ENCODE measurements at places on chromosomes 7 and 10.

- no peak for DNase-seq
Measured at GRCh38 chr10:118768041-118768919, 13.5 kb upstream of the CACUL1 start.

DNA sequence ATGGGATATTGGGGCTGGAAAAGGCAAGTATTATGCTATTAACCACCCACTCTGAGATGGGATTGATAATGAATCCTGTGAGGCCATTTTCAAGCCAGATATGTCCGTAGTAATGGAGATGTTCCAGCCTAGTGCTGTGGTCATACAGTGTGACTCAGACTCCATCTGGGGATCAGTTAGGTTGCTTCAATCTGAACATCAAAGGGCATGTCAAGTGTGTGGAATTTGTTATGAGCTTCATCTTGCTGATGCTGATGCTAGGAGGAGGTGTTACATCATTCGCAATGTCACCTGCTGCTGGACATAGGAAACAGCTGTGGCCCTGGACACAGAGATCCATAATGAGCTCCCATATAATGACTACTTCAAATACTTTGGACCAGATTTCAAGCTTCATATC lies 144.7 kb downstream of the PLCE1 start:
- DNase-seq, result no peak

DNA sequence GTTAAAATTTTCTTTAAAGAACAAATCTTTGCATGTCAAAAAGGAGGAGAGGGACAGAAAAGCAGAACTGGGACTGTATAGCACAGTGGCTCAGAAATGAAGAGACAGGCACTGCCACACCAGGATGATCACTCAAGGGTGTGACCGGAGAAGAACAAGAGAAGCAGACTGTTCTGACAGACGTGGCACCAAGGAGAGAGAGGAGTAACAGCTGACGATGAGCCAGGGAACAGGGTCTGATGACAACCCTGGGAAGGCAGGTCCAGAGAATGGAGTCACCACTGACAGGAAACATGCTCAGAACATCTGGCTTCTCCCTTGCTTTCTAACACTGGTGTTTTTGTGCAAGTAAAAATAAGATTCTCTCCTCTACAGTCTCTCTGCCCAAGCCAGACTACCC lies 14.6 kb upstream of the VAX1 start:
- DNase-seq, result no peak

GRCh38 chr10:93752761-93753160 lies 5.0 kb upstream of the LGI1 start:
- DNase-seq, result no peak

DNA sequence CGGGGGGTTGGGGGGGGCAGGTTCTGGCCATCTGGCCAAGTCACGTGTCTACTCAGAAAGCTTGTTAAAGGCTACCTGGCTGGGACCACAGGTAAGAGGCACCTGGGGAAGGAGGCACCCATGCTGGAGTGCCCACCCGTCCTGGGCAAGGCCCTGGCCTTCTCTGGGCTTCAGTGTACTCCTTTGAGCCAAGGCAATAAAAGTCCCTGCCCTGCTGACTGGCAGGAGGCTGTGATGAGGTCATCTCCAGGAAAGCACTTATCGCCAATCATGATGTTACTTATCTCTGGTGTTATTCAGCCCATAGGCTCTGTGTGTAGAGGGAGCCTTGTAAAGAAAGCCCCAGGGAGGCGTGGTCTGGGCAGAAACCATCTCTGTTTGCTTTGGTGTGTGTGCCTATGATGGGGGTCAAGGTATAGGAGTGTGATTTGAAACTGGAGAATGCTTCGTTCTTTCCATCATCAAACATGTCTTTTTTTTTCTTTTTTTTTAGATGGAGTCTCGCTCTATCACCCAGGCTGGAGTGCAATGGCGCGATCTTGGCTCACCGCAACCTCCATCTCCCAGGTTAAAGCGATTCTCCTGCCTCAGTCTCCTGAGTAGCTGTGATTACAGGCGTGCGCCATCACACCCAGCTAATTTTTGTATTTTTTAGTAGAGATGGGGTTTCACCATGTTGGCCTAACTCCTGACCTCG lies 2.5 kb upstream of the CLDN4 start:
- DNase-seq, result peak; percentile 93

GRCh38 chr7:139886206-139886605 lies 57.1 kb downstream of the TBXAS1 start:
- DNase-seq, result no peak

DNA sequence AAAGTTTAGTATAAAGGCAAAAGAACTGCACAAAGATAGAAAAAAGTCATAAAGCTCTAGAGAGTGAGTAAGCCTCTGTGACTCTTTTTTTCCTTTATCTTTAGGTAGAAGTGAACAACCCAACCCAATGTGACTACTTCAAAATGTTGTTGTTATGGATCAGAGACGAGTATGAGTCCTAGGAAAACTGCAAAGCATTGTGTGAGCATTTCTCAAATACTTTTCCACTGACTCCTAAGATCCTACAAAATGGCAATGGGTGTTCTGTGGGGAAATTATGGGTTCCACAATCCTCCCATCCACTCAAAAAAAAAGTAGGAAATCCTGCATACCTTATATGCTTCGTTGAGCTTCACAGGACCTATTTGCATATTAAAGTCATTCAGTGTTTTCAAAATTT lies 177.1 kb downstream of the DGKI start:
- DNase-seq, result no peak

DNA sequence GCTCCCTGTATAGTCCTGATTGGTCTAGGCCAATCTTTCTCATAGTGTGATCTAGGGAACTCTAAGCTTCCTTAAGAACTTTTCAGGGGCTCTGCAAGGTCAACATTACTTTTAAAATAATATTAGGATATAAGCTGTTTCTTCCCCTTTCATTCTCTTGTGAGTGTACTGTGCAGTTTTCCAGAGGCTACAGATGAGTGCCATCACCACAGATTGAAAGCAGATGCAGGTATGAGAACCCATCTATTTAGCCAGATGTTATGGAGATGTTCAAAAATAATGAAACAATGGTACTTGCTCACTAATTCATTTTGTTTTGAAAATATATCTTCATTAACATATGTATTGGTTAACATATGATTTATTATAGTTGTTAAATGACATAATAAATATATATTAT lies 169.2 kb upstream of the SEMA3A start:
- DNase-seq, result no peak

GRCh38 chr7:6074612-6075380 lies 43.6 kb downstream of the ANKRD61 start:
- DNase-seq, result no peak

- DNase-seq, result no peak
Measured at GRCh38 chr10:33111488-33112051, 153.5 kb upstream of the ITGB1 start.

GRCh38 chr7:70698219-70698832 lies 433.6 kb upstream of the GALNT17 start:
- DNase-seq, result peak; percentile 50

GRCh38 chr10:117167346-117167788 lies 29.3 kb upstream of the VAX1 start:
- DNase-seq, result no peak

- DNase-seq, result no peak
Measured at GRCh38 chr7:121259826-121260225, 69.0 kb upstream of the WNT16 start.

- no peak for DNase-seq
Measured at GRCh38 chr7:37642028-37642540, 41.5 kb upstream of the GPR141 start.

DNA sequence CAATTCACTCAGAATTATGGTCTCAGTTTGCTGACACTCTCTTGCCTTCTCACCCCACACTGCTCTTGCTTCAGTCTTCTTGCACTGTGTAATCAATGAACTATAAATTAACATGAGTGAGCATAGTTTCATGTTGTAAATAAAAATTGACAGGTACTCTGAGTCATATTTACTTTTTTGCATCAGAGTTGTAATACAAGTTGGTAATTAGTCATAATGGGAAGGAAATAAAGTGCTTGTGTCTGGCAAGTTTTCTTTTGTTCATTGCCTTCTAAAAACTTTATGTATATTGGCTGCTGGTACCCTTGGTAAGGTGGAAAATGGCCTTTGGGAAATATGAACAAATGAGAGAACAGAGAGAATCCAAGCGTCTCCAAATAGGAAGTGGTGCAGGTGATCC lies 169.3 kb upstream of the MAGI2 start:
- DNase-seq, result no peak

GRCh38 chr7:140161047-140161446 lies 15.7 kb downstream of the KDM7A start:
- DNase-seq, result no peak

DNA sequence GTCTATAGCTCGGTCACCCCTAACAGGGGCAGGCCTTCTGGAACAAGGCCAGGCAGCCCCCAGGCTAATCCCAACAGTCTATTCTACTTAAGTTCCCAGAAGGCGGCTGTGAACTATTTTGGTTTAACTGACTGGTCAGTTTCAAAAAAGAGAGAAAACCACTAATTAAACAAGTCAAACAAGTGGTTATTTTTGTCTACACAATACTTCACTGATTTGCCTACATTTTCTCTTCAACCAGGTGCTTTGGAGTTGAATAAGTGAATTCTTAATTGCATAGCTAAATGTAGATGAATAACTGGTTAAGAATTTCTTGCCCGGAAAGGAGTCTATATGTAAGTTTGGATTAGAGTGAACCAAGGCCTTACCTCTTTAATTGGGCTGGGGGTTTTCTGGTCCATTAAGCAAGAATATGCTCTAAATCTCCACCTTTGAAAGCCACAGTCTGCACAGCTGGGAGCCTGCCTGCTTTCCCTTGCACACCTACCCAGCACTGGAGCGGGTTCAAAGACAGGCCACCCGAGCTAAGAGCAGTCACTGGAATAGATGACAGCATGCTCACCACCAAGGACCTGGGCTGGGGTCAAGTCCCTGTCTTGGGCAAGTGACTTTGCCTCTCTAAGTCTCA lies 70.4 kb downstream of the TBXAS1 start:
- DNase-seq, result no peak

DNA sequence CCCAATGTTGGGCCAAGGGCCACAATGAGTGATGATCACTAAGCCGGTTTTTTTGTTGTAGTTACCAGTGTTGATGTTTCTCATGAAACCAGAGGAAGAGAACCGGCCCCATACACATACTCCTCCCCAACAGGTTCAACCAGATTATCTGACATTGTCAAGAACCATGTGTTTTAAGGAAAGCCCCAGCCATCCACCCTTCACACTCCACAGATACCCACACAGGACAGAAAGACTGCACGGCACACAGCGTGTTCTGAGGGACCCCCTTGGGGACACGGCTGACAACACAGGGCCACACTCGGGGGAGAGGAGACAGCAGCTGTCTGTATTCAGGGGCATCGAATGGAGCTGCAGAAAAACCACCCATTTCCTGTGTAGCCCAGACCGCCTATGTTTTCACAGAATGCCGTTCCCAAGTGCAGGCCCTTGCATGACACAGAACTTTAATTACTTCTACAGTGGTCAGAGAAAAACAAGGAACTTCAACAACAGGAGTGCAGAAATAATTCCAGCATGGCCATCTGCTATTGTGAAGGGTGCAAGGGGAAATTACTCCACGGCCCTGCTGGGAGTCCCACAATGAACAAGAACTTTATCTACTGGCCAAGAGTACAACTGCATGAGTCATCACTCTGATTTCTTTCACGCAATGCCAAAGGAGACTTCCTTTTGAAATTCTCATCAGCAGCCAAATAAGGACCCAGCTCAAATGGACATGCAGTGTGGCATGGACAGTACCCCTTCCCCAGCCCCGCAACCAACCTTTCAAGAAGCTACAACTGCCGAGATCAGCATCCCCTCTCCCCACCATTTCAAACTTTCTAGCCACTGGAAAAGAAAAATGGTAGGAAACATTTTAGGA lies 2.3 kb downstream of the KLF6 start:
- peak; percentile 73 for DNase-seq

DNA sequence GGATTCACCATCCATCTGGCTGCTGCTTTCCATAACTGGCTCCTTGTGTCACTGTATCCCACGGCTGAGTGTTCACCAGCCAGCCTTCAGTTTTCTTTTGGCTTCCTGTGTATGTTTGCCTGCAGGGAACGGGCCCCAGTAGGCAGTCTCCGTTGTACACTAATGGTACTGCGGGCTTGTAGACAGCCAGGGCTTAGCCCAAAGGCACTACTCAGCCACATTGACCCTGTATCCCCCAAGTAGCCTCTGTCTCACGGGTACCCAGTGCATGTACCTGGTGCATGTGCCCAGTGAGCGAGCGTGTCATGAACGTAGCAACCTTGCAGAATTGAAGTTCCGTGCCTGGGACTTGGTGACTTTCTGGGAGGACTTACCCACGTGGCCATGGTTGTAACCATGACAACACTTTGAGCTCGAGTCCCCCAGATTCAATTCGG lies 6.1 kb downstream of the PFKFB3 start:
- DNase-seq, result no peak

DNA sequence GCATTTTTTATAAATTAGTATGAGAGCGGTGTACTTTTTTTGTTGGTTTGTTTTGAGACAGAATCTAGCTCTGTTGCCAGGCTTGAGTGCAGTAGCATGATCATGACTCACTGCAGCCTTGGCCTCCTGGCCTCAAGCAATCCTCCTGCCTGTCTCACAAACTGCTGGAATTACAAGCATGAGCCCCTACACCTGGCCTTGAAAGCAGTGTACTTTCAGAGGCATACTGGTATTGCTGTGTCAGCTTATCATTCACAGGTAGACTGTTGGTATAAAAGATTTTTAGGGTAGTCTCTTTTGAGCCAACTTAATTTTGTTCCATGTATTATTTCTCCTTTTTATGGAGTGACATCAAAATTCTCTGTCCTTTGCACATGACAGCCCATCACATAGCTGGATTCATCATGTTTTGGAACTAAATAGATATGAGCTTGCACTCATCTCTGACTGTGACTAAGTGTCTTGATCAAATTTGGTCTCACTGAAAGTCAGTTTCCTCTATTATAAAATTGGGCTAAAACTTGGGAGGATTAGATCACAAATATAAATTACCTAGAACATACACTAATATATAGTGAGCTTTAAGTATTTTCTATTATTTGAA lies 12.4 kb downstream of the GNAT3 start:
- no peak for DNase-seq

GRCh38 chr7:104653825-104654401 lies 325.5 kb downstream of the LHFPL3 start:
- no peak for DNase-seq

DNA sequence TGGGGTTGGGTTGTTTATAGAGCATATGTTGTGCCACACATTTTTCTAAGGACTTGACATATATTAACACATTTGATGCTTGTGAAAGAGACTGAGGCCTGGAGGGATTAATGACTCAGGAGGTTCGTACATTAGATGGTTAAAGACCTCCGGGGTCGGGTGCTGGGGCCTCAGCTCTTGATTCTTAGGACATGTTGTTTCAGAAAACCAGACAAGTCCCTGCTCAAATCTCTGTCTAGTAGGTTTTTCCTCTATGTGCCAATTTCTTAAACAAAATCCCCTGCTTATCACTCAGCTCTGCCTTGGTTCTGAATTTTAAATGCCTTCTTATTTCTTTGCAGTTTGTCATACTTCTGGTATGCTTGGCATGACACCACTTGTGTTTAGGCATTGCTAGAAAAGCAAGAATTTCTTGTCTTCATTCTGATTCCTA lies 5.8 kb downstream of the UPP1 start:
- DNase-seq, result no peak
